Heart left ventricle (tissue), 16 donors: ENCODE measurements at places on chromosomes 5 and 9. TPM values are rescaled to one million over a fixed set of nuclear protein-coding genes. Genes with fewer than 3 reads are reported as not detected.

GRCh38 chr5:374631-375335 lies 53.3 kb downstream of the AHRR start:
- DNase-seq = peak; percentile 43

DNA sequence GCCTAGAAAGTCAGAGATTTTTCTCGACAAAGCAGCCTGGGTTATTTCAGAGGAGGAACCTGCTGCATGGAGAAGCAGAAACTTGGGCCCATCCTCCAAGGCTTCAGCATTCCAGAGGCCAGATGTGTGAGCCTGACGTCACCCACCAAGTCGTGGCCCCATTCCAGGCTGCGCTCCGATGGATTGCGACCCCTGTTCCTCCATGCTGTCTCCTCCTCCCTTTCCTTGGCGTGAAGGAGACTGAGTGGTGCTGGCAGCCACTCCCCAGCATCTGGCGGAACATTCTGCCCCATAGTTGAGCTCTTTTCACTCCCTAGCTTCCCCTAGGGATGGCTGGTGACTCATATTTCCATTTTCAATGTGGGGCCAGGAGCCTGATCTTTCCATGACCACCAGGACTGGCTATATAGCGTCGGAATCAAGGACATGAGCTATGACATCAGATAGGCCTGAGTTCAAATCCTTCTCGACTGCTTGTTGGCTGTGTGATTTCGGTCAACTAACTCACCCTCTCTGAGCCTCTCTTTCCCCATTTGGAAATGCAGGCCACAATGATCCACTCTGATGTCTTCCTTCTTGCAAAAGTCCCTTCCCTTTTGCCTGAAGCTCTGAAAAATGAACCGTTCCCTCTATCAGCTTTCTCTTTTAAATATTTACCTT lies 24.5 kb upstream of the DUSP1 start:
- DNase-seq = peak; percentile 95

DNA sequence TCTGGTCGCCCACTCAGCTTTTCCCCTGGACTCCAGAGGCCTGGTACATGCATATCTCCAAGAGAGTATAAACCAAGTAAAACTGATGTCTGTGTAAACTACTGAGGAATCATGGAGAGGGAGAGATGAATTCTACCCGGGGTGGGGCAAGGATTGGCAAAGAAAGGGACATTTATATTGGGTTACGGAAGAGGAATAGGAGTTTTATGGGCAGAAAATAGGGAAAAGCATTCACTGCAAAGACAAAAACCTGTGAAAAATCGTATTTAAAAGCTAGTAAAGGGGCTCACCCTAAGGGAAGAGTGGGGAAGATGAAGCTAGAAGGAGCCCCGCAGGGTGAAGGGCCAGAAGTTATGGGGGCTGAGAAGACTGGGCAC lies 248.0 kb upstream of the KLF4 start:
- no peak for DNase-seq

DNA sequence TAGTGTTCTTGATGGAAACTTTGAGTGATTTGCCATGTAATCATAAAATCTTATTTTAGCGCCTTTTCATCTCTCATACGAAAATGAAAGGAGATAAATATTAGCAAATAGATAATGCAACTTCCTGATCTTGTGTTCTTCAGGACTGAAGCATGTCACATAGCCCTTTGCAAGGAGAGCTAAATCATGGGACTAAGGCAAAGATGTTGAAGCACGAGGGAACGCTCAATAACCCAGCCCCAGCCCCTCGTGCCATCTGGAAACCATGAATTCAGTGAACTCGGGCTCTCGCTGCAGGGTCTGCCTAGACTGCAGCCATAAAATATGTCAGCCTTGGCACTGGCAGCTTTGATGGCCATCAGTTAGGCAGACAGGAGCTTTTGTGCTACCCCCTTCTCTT lies 58.2 kb downstream of the F2RL2 start:
- no peak for DNase-seq

DNA sequence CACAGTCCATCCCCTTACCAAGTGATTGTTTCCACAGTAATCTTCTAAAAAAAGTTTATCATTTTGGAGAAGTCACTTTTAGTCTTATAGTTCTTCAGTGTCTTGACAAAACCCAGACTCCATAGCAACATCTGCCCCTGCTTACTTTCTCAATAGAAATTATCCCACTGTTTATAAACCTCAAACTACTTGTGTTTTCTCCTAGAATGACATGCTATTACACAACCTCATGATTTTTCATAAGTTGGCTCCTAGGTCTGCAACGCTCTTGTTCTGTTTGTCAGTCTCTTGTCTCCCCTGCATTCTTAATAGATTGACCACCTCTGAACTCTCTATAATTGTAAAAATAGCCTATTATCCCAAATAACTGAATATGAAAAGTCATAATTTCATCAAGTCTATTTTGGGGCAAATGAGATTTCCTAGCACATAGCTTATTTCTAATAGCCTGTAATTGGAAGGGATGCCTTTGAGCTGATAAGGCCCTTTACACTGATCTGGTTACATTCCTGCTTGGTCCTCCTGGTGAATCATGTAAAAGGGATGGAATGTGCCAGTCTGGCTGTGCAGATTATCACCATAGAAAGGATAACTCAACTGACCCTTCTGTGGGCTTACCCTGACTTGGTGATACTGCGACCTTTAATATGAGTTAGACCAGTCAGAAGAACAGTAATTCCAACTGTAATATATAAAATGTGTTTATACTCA lies 69.6 kb downstream of the CHSY3 start:
- no peak for DNase-seq

GRCh38 chr5:119019501-119019900 lies 31.2 kb upstream of the DTWD2 start:
- no peak for DNase-seq

DNA sequence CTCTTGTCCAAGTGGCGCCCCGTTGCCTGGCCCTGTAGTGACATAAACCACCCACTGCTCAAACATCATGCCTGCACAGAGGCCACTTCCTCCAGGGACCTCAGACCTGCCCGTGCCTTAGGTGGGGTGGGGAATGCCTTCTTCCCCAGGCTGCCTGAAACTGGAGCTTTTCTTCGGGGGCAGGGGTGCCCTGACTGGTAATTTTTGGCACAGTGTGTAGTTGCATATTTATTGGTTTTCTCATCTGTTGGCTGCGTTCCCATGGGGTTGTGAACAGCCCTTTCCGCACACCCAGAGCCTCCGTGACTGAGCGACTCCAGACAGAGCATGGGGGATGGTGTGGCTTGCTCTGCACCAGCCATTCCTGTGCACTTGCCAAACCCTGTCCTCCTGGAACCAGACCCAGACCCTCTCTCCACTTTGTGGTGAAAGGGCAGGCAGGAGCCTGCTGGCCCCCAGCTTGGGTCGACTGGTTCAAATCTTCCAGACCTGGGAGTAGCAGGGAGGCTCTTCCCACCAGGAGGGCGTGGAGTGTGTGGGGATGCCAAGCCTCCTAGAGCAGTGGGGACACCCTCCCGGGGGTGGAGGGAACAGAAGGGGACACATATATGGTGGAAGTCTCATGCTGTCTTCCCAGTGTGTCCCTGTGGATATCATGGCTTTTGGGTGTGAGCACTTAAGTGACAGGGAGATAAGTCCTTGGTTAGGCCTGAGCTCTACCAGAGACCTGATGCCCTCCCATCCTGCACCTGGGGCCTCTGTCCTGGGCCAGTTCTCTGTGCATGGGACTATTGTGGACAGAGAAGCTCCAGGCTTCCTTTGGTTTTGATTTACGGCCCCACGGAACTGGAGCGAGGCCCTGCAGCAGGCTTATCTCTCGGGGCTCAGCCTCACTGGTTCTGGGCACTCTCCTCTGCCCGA lies 39.6 kb downstream of the WNK2 start:
- peak; percentile 72 for DNase-seq

- DNase-seq = peak; percentile 64
Observed at GRCh38 chr9:88949425-88949824, 41.8 kb upstream of the S1PR3 start.

- DNase-seq = no peak
Observed at GRCh38 chr9:21528123-21528808, 46.2 kb upstream of the IFNE start.

DNA sequence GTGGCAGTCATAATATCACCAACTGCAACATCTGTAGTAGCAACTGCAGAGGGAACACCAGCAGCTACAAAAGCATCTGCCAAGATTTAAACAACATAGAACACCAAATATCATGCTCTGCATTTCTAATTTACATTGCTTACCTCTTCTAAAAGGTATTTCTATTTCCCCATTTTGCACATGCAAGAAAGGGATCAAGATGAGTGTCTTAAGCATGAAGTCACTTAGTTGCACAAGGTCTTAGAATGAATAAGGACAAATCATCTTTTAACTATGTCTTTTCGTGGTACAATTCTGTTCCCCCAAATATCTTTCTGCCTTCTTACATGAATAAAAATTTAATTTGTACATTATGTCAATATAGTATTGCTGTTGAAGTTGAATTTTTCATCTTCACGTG lies 1746.4 kb downstream of the EFNA5 start:
- DNase-seq = no peak

GRCh38 chr5:125310749-125311148 lies 564.3 kb upstream of the ZNF608 start:
- no peak for DNase-seq

DNA sequence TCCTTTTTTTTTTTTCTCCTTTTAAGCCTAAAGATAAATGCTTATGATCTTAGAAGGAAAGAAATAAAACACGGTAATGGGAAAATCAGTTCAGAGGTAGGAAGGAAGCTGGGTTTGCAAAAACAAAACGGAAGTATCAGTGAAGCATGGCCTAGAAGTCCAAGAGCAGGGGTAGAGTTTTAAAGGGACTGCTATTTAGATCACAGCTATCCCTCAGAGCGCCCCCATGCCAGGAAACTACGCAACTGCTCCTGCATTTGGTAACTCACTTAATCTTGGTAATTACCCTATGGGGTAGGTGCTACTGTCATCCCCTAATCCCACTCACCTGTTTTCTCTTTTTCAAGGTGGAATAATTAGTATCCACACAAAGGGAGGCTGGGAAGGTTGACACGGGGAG lies 16.0 kb downstream of the TLE1 start:
- no peak for DNase-seq

- DNase-seq = no peak
Observed at GRCh38 chr5:136174021-136174659, 18.8 kb downstream of the SMIM32 start.

GRCh38 chr5:126519637-126520592 lies 75.1 kb downstream of the ALDH7A1 start:
- no peak for DNase-seq

- DNase-seq = no peak
Observed at GRCh38 chr9:13513286-13513685, 233.8 kb upstream of the MPDZ start.

DNA sequence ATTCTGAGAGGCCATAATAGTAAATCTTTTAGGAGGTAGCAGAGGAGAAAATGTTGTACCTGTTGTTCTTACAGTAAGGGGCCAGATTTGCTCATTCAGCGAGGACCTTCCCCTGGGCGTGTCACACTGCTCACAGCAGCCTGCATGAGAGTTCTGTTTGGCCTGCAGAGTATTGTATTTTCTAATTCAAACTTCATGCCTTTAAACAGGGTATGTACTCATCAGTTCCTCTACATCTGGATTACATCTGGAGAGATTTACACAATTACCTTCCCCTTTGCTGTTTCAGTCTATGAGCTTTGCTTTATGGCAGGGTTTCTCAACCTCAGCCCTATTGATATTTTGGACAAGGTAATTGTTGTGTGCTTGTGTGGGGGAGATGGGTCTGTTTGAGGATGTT lies 170.9 kb upstream of the STK32A start:
- DNase-seq = no peak

GRCh38 chr5:97923496-97923895 lies 740.4 kb upstream of the RIOK2 start:
- no peak for DNase-seq

The TDRD7 gene
- 15.3 TPM for total RNA-seq

The HAVCR2 gene
- total RNA-seq = 10.8 TPM

The MARCOL gene
- not detected for total RNA-seq

The ZDHHC11B gene
- 6.2 TPM for total RNA-seq

The PCDHGA4 gene
- 13.4 TPM for total RNA-seq

The GLRA1 gene
- total RNA-seq = not detected

The NFIB gene
- total RNA-seq = 148 TPM

The PCDHGB2 gene
- 4.4 TPM for total RNA-seq

The ARID3C gene
- total RNA-seq = not detected
